ENCODE measurements at places on chromosomes 13 and 19.

- DNase-seq: no peak
Observed at GRCh38 chr13:23724196-23724970, 154.2 kb downstream of the TNFRSF19 start.

DNA sequence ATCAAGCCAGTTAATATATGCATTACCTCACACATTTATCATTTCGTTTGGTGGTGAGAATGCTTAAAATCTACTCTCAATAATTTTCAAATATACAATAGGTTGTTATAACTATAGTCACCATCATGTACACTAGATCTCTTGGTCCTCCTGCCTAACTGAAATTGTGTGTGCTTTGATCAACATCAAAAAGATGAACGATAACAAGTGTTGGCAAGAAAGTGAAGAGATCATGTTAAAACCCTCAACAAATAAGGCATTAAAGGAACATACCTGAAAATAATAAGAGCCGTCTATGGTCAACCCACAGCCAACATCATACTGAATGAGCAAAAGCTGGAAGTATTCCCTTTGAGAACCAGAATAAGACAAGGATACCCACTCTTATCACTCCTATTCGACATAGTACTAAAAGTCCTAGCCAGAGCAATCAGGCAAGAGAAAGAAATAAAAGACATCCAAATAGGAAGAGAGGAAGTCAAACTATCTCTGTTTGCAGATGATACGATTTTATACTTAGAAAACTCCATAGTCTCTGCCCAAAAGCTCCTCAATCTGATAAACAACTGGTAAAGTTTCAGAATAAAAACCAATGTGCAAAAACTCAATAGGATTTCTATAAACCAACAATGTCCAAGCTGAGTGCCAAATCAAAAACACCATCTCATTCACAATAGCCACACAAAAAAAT lies 27.9 kb upstream of the OR10H1 start:
- DNase-seq: no peak

DNA sequence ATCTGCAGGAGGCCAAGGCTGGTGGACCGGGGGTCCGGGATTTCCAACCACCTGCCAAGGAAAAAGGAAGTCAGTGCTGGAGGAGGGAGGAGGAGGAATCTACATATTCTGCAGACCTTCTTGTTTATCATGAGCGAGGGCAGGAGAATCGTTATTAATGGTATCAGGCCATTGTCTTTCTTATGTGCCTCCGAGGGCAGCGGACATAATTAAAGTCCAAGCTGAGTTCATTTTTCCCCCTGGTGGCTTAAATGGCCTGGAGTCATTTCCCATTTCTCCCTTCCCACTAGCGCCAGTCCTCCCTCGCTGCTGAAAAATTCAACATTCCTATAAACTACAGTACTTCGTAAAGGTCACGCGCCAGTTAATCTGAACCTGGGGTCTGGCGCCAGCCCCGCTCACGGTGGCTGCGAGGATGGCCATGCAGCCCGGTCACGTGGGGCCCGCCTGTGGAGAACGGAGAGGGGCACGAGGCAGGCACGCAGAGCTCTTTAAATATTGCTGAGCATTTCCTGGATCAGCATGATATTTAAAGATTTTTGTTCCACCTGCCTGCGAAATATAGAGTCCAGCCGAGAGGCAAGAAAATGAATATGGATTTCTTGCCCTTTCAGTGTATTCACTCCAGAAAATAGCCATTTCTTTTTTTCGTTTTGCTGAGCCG lies 85.2 kb upstream of the PCDH8 start:
- no peak for DNase-seq

DNA sequence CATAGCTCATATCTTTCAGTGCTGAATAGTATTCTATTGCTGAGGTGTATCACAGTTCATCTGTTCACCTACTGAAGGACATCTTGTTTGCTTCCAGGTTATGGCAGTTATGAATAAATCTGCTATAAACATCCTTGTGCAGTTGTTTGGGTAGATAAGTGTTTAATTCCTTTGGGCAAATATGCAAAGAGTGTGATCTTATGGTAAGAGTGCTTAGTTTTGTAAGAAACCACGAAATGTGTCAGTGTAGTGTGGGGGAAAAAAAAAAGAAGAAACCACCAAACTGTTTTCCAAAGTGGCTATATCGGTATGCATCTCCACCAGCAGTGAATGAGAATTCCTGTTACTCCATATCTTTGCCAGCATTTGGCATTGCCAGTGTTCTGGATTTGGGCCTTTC lies 93.3 kb downstream of the PIBF1 start:
- no peak for DNase-seq

- DNase-seq: no peak
Observed at GRCh38 chr19:13669780-13670355, 94.5 kb upstream of the MRI1 start.

- no peak for DNase-seq
Observed at GRCh38 chr13:79655509-79655908, 174.6 kb downstream of the NDFIP2 start.

GRCh38 chr19:47897861-47898260 lies 11.7 kb upstream of the SULT2A1 start:
- no peak for DNase-seq

All from stimulated activated CD8-positive, alpha-beta memory T cell treated with anti-CD3 and anti-CD28 coated beads, Interleukin-4, amount 100 ng/mL, for 4 hours (primary cell).